ENCODE measurements at places on chromosomes 2 and 18.

DNA sequence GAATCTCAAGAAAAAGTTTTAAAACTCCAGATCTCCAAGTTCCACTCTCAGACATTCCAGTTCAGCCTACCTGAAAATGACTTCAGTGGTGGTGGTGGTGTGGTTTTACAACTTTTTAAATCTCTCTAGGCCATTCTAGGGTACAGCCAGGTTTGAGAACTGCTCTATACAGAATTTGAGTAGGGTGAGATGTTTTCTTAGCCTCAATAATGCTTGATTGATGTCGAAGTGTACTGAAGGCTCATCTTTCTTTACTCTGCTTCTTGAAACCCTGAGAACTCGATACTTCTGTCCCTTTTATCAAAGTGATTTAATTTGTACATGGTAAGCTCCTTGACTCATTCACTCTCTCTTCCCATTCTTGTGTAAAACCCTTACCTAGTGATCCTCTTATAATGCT, 143.8 kb downstream of the FAM124B start:
- DNase-seq: no peak

- DNase-seq: no peak
These were observed 232.8 kb downstream of the CCDC85A start for GRCh38 chr2:56416500-56417176.

DNA sequence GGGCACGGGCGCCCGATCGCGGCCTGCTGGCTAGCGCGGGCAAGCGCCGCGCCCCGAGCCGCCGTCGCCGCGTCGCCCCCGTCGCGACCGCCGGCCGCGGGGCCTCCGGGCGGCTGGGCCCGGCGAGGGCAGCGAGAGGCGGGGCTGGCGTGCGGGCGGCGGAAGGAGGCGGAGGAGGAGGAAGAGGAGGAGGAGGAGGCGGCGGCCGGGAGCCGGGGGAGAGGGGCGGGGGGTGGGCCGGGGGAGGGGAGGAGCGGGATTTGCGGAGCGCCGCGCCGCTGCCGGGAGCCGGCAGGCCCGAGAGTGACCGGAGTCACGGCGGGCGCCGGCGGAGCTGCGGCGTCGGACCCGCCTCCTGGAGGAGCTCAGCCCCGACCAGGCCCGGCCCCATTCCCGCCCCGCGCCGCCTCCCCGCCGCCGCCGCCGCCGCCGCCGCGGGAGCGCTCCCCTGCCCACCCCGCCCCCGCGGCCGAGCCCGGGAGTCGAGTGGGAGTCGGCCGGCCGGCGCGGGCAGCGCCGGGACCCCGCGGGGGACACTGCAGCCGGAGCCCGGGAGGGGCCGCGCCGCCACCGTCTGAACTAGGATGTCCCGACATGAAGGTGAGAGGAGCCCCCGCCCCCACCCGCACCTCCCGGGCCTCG, at the start of gene KCMF1:
KCMF1 (plus strand) TSS at position 294 of the 642 bp plus-strand sequence; CDS start at position 585, 291 bp downstream.
- peak; percentile 58 for DNase-seq

DNA sequence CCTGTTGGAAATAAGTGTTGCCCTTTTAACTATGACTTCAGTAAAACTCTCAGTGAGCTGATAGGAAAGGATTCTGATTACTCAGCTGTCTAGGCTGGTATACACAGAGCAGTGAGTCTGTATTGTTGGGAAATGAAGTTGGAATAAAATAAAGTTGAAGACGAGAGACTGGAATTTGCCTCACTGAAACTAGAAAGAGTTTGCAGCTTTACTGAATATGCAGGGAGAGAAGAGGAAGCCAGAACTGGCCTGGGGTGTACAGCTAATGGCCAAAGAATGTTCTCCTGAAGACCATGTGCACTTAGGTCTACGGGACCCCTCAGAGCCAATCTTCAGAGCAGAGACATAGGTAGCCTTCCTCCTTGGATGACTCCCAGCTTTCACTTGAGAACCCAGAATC, 26.5 kb downstream of the EIF4E2 start:
- DNase-seq: no peak

DNA sequence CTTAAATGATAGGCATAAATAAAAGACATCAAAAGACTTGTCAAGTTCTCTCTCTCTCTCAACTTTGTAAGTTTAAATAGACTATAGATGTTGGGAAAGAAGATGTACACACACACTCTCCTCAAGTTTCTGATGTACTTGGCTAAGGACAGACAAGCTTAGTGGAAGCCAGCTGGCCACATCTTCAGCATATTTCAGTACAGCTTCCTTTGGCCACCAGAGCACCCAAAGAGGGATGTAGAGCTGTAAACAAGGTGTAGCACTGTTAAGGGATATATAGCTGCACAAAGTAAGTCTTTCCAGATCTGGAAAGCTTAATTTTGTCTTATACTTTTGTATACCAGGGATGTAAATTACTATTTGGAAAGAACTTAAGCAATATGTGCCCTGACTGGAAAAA, 64.3 kb upstream of the MSTN start:
- DNase-seq: no peak

DNA sequence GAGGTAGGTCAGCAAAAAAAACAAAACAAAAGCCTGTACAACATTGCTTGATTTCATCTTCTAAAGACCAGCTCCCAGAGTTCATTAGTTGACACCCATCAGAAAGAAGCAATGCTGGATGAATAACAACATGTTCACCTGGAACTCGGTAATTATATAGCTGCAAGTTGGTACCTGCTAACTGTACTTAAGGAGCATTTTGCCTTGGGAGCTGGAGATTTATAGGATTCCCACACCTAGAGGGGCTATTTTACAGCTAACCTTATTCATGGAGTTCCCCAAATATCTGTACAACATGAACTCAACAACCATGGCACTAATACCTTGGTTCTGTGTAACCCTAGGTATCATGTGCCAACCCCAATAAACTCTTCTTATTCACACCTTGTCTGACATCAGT, 281.1 kb upstream of the NCKAP5 start:
- no peak for DNase-seq

GRCh38 chr2:201180010-201180409, 2.9 kb upstream of the CASP10 start:
- no peak for DNase-seq

GRCh38 chr2:36395866-36396265, 40.3 kb downstream of the CRIM1 start:
- DNase-seq: no peak

- peak; percentile 21 for DNase-seq
These were observed 3.2 kb downstream of the ID2 start for GRCh38 chr2:8684878-8685696.
